Natural killer cell (primary cell): ENCODE measurements at places on chromosomes 3 and 15.
A peak's percentile ranks its signal among the peaks of the same experiment; 100 is the strongest.

DNA sequence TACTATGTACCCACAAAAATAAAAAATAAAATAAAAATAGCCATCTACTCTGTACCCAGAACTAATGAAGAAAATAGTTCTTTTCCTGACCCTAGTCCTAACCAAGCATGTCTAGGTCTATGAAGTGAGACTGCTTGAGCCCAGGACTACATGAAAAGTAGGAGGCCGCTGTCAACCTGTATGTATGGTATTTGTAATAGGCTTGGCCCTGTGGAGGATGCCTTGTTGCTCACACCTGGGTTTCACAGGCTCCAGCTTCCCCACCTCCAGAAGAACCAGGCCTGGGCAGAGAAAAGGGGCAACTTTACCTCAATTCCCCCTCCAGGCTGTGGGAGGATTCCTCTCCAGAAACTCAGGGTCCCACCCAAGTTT lies 6.8 kb upstream of the PKM start:
- peaks cover 12% of the 10 kb centered on the region for H3K4me1 ChIP-seq
- peaks cover 16% of the 10 kb centered on the region for H3K36me3 ChIP-seq
- no peak overlapping the region for H3K27ac ChIP-seq
- no peak for DNase-seq
- H3K27me3 ChIP-seq, result no peaks in the 10 kb centered on the region
- H3K4me3 ChIP-seq, result no peak overlapping the region

- H3K4me3 ChIP-seq, result peak overlapping the region; percentile 6
- H3K27me3 ChIP-seq, result no peaks in the 10 kb centered on the region
- H3K27ac ChIP-seq, result peak overlapping the region; percentile 89
- peaks cover 30% of the 10 kb centered on the region for H3K4me1 ChIP-seq
- H3K36me3 ChIP-seq, result no peaks in the 10 kb centered on the region
- peak; percentile 76 for DNase-seq
Observed at GRCh38 chr3:36911990-36912804, 32.7 kb downstream of the TRANK1 start.

DNA sequence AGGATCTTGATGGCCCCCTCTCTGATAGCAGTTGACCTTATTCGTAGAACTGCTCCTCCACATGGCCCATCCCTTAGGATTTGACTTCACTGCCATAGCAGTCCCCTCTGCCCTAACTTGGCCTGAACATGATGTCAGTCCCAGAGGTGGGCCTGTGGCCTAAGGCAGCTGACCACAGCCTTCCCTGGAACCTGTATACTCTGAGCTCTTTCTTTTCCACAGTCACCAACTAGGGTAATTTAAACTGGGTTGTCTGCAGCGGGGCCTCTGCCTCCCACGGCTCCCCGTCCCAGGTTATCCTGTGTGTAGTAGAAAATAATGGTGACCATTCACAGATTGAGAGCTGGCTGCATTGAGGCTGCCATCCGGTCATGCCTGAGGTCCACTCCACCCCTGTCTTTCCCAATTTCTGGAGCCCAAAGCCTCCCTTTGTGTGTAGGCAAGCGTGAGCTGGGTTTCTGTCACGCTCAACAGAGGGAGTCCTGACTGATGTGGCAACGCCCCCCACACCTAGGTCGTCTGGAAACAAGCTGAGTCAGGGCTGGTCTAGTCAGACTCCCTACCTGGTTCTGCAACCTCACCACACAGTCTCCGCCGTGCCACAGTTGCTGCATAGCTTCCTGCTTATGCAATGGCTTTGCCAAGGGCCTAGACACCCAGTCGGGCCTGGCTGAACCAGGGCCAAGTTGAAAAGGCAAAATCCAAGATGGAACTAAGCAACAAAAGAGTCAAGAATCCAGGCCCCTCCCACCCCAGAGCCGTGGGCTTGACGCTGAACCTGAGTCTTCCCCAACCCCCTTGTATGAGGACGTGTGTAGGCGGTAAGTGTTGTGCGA lies 284.5 kb downstream of the XXYLT1 start:
- H3K4me1 ChIP-seq, result peaks cover 10% of the 10 kb centered on the region
- H3K27ac ChIP-seq, result no peak overlapping the region
- no peaks in the 10 kb centered on the region for H3K27me3 ChIP-seq
- no peak for DNase-seq
- H3K4me3 ChIP-seq, result no peak overlapping the region

DNA sequence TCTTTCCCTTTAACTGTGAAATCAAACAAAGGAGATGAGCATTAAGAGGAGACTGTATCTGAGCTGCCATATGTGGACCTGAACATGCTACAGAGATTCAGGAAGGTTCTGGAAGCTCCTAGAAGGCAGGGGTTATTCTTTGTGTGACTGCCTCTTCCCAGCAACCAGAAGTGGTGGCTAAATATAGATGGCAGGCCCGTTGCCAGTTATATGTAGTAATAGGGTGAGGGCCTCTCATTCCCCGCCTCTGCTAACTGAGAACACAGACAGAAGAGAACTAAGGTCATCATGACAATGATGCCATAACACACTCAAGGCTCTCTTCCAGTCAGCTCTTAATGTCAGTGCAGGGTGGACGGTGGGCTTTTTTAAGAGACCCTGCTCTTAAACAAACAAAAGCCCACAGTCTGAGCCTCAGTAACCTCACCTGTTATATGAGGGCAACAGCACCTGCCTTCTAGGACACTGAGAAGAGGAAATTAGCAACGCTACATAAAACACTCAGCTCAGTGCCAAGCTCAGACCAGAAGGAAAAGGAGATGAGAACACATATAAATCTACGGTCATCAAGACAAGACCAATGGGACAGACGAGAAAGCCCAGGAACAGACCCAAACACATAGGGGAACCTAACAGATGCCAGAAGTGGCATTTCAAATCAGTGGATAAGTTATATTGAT lies 22.3 kb downstream of the CFAP92 start:
- no peak for DNase-seq
- H3K4me3 ChIP-seq, result no peak overlapping the region
- H3K27me3 ChIP-seq, result no peaks in the 10 kb centered on the region

DNA sequence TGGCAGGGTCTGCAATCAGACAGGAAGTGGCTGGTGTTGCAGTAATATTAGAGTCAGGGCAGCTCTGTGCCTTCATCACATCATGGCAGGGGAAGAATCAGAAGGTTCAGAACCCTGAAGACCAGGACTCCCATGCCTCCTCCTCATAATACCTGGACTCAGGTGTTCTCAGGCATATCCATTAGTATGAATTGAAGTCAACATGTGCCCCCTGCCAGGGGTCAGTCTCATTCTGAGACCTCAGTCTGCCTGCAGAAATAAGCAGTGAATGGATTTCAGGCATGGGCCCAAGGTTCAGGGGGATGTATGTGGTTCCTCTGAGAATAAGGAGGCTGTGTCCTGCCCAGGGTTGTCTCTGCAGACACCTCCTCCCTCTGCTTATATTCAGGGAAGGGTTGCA lies 74.2 kb downstream of the SPSB4 start:
- no peak overlapping the region for H3K27ac ChIP-seq
- H3K4me1 ChIP-seq, result peaks cover 26% of the 10 kb centered on the region
